Hepatocyte (in vitro differentiated cells): ENCODE measurements at places on chromosomes 6 and 20. TPM values are rescaled to one million over a fixed set of nuclear protein-coding genes. Genes with fewer than 3 reads are reported as not detected.
A peak's percentile ranks its signal among the peaks of the same experiment; 100 is the strongest.

ID1 gene
- total RNA-seq: 616 and 651 TPM in 2 replicates

SLC22A7 gene
- total RNA-seq: 24.3 and 31.5 TPM in 2 replicates

RIPOR3 gene
- total RNA-seq: 4.3 and 5.6 TPM in 2 replicates

DNA sequence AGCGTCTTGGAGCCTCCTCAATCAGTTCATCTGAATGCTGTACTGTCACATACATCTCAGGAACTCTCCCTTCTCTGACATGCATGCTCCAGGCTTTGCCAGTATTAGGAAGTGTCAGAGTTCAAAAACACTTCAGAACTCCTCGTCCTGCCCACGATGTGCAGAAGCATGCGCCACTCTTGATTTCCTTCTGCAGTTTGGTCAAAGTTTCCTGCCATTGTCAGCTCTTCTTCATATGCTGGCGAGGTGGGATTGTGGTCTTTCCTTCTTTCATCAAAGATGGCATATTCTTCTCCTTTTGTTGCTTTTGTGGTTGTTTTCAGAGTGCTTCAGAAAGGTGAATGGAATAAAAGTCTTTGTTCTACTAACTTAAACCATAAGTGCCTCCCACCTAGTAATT is 21.0 kb downstream of the SLC13A3 start:
- no peak for DNase-seq

DNA sequence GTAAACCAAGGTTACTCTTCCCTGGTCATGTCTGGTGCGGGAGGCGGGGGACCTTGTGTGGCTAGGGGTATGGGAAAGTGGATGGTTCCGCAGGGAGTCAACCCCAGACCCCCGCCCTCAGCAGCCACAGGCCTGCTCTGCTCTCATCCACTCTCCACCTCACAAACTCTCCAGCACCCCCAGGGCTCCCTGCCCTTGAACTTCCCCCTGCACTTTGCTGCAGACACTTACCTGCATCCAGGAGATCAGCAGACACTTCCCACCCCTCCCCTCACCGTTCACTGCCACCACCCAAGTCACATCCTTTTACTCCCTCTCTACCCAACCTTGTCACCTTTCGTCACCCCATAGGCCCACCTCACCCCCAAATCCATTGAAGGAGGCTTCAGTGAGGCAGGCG is 3.9 kb upstream of the RAET1L start:
- DNase-seq: no peak

DNA sequence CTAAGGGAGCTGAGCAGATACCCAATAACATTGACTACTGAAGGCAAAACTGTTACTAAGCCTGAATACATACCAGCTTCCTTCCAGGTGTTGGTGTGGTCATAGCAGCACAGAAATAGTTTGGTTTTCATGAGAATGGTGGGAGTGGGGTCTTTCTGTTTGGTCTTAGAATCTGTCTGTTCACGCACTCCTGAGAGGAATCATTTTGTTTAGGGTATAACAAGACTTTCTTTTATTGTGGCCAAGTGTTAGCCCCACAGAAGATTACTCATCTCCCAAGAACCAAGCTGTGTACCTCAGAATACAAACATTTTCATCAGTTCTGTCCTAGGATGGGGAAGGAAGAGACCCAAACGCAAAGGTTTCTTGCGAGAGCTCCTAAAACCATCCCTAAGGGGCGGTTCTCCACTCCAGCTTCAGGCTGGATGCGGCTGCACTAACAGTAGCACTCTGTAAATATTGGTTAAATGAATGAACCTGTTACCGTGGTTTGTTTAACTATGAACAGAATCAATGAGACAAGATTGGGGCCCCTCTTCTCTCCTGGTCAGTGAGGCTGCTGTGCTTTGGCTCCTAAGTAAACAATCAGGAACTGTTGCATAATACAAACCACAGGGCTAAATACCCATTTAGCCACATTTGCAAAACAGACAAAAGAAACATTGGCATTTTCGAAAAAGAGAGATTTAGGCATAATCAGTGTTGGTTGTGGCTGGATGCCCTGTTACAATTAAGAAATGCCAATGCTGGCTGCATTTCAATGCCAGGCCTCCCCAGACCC is 44.9 kb downstream of the SNAP25 start:
- DNase-seq: peak; percentile 8

DNA sequence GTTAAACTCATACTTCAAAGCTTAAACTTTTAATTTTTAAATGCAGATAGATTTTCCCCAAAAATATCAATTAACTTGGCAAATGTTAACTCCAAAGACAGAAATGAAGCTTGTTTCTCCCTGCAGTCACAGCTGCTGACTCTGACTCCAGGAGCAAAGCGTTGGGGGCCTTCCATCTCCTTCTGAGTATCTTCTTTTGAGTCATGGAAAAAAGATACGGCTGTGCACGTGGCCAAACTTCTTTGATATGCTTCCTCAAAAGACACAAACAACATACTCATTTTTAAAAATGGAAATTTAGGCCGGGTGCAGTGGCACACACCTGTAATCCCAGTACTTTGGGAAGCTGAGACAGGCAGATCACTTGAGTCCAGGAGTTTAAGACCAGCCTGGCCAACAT is 28.3 kb downstream of the KIF16B start:
- DNase-seq: no peak

DNA sequence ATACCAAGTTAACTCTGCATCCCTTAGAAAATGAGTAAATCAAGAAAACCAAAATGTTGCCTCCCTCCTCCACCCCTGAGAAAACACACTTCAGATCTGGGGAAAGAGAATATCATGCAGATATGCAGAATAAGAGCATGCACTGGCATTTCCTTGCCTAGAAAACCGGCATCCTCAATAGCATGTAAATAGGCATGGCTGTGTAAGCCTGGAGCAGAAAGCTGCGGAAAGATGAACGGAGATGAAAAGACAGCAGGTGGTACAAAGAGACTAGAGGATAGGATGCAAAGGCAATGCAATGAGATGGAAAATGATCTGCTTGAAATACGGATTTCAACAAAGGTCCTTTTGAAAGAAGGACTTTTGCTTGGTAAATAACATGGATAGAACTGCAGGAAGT is 10.3 kb upstream of the GGTLC1 start:
- no peak for DNase-seq

GRCh38 chr6:74973591-74973990 is 232.3 kb downstream of the COL12A1 start:
- DNase-seq: no peak
